Epithelial cell of esophagus (primary cell): ENCODE measurements at places on chromosomes 16 and 17.
A peak's percentile ranks its signal among the peaks of the same experiment; 100 is the strongest.

- DNase-seq = no peak
Measured at GRCh38 chr16:11503566-11503965, 83.2 kb downstream of the LITAF start.

- no peak for DNase-seq
Measured at GRCh38 chr17:1008008-1008761, 11.3 kb downstream of the TIMM22 start.

DNA sequence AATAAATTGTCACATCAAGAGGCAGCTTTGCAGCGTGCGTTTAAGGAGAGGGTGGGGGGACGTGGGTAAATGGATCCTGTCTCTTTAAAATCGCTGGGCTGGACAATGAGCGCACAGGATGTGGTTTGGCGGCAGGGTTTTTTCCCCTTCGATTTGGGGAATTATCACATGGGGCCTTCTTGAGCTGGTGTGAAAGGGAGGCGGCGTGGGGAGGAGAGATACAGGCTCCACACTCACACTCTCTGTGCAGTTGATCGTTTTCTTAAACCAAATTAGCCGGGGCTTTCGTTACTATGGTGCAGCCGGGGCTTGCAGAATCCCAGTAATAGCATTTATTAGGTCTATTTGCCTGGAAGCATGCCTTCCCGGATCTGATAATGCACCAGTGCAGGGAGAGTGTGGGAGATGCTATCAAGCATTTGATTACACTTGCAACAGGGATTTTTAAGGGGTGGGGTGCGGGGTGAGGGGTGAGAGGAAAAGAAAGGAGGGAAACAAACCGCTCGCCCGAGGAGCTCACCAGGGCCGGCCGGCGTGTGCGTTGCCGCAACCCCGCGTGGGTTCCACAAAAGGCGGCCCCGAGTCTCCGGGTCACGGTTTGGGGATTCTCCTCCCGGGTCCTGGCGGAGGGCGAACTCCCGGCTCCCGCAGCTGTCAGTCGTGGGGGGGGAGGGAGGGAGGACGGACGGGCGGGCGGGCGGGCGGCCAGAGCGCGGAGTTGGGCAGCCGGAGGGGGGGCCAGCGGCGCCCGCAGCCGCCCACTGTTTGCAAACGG is 58.8 kb upstream of the GSE1 start:
- peak; percentile 69 for DNase-seq

GRCh38 chr17:45293413-45294211 is 23.2 kb downstream of the MAP3K14 start:
- DNase-seq = peak; percentile 79

GRCh38 chr16:67525176-67525860 is 3.3 kb upstream of the RIPOR1 start:
- DNase-seq = no peak

DNA sequence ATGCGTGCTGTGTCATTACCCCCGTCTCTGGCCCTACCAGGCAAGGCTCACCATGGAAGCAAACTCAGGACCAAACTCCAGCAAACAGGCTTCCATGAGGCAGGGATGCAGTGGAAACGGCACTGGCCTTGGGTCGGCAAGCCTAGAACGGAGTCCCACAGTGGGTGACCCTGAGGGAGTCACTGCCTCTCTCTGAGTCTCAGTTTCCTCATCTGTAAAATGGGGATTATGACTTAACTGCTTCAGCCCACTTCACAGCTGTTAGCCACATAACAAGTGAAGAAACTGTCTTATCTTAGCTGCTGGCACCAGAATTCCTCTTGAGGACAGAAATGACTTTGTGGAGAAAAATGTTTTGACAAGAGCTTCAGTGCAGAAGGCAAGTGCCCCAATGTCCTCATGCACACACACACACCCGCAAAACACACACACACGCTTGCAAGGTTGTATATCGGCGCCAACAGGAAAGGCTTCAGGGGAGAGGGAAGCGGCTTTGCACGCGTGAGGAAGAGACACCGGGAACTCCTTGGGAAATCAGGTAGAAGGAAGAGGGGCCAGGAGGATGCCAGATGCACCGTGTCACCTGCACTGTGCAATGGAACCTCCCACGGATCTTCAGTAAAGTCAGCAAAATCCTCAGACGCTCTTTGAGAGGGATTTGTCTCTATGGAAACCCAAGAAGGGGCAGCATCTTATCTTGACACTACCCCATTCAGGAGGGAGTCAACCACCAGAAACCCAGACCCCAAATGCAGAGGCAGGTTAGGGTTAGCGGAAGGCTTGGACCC is 53.7 kb downstream of the GSG1L start:
- no peak for DNase-seq
